ENCODE measurements at places on chromosomes 7 and 10. TPM values are rescaled to one million over a fixed set of nuclear protein-coding genes. Genes with fewer than 3 reads are reported as not detected.

Gene PRSS37
- not detected for total RNA-seq

Gene SFTPA1
- total RNA-seq = not detected

Gene FAM53B
- total RNA-seq = 17.2 TPM

Gene FAM3C
- total RNA-seq = 54.5 TPM

Gene NAT16
- not detected for total RNA-seq

- no peak overlapping the region for H3K27ac ChIP-seq
- no peaks in the 10 kb centered on the region for H3K4me1 ChIP-seq
- no peak for DNase-seq
- no peaks in the 10 kb centered on the region for H3K36me3 ChIP-seq
- no peak overlapping the region for H3K4me3 ChIP-seq
- H3K27me3 ChIP-seq = no peaks in the 10 kb centered on the region
Measured at GRCh38 chr10:132443983-132444876, 47.2 kb downstream of the PWWP2B start.

- H3K27me3 ChIP-seq = peaks cover 14% of the 10 kb centered on the region
- no peak overlapping the region for H3K4me3 ChIP-seq
- H3K36me3 ChIP-seq = no peaks in the 10 kb centered on the region
- DNase-seq = no peak
Measured at GRCh38 chr7:40739257-40739656, 604.5 kb downstream of the SUGCT start.

- DNase-seq = no peak
- H3K27ac ChIP-seq = no peak overlapping the region
- no peaks in the 10 kb centered on the region for H3K36me3 ChIP-seq
- no peaks in the 10 kb centered on the region for H3K4me1 ChIP-seq
- no peaks in the 10 kb centered on the region for H3K27me3 ChIP-seq
- H3K4me3 ChIP-seq = no peak overlapping the region
Measured at GRCh38 chr7:34080513-34080912, 175.2 kb downstream of the BMPER start.

DNA sequence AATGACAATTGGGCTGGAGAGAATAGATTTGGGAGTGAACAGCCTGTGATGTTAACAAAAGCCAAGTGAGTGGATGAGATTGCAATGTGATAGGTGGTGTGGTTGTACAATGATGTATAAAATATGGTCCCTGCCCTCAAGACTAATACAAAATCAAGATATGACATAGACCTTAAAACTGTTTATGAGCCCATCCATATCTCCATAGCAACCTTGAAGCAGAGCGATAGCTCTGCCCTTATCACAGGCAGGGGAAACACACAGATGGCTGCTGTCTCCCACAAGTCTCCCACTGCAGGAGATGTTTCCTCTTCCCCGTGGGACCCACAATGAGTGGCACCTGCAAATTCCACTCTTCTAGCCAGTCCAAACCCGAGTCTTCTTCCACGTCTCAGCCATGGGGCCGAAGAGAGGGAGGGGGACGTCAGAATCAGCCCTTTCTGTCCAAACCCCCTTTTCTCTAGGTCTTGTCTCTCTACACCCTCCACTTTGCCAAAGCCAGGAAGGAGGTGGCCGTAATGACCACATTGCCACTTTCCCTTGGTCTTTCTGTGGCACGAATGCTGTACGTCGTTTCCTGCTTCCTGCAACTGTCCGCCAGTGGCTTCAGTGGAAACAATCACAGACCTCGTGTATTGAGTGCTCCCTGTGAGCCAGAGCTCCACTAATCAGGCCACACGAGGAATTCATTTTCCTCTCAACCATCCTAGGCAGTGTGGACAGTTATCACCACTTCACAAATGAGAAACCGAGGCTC, 7.5 kb upstream of the TBXAS1 start:
- peaks cover 23% of the 10 kb centered on the region for H3K27me3 ChIP-seq
- no peaks in the 10 kb centered on the region for H3K36me3 ChIP-seq
- no peaks in the 10 kb centered on the region for H3K4me1 ChIP-seq
- DNase-seq = no peak
- no peak overlapping the region for H3K4me3 ChIP-seq

GRCh38 chr10:29865700-29866355, 193.6 kb downstream of the JCAD start:
- no peaks in the 10 kb centered on the region for H3K36me3 ChIP-seq
- H3K4me1 ChIP-seq = peaks cover 14% of the 10 kb centered on the region
- no peaks in the 10 kb centered on the region for H3K27me3 ChIP-seq
- H3K27ac ChIP-seq = no peak overlapping the region
- H3K4me3 ChIP-seq = no peak overlapping the region

DNA sequence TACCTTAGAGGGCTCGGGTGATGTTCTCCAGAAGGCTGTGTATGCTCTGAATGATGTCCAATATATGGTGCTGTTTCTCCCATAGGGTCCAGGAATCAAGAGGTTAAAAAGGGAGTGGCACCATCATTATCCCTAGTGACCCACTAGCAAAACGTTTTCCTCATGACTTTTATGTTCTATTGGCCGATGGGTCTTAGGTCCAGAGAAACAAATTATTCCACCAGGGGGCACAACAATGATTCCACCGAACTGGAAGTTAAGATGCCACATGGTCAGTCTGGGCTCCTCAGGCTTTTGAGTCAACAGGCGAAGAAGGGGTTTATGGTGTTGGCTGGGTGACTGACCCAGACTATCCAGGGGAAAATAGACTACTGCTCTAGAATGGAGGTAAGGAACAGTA, 256.1 kb downstream of the COBL start:
- H3K4me3 ChIP-seq = no peak overlapping the region
- peaks cover 6% of the 10 kb centered on the region for H3K27me3 ChIP-seq
- H3K27ac ChIP-seq = no peak overlapping the region
- H3K4me1 ChIP-seq = no peaks in the 10 kb centered on the region
- H3K36me3 ChIP-seq = no peaks in the 10 kb centered on the region

GRCh38 chr7:106757846-106758245, 96.9 kb upstream of the CCDC71L start:
- no peak overlapping the region for H3K4me3 ChIP-seq
- H3K4me1 ChIP-seq = no peaks in the 10 kb centered on the region
- no peaks in the 10 kb centered on the region for H3K36me3 ChIP-seq
- no peaks in the 10 kb centered on the region for H3K27me3 ChIP-seq
- H3K27ac ChIP-seq = no peak overlapping the region

DNA sequence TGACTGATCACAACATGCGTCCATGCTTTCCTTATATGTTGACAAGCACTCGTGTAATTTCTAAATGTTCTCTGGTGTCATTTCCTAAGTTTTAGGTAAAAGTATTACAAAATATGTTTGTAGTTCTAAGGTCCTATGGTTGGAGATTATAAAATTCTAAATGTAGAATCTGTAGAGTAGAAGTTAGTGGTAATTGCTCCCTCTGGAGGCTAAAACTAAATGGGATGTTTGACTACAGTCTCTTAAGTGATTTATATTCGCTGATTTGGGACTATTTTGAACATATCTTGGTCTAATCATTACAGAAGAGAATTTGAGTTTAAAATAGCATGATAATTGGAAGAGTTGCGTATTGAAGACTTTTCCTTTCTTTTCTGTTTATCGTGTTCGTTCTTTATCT, 74.1 kb downstream of the ZMYND11 start:
- peak; percentile 40 for DNase-seq
- H3K27me3 ChIP-seq = no peaks in the 10 kb centered on the region
- no peaks in the 10 kb centered on the region for H3K36me3 ChIP-seq
- H3K27ac ChIP-seq = no peak overlapping the region
- H3K4me3 ChIP-seq = no peak overlapping the region

- H3K4me3 ChIP-seq = no peak overlapping the region
- H3K27ac ChIP-seq = no peak overlapping the region
- no peak for DNase-seq
- no peaks in the 10 kb centered on the region for H3K27me3 ChIP-seq
- no peaks in the 10 kb centered on the region for H3K4me1 ChIP-seq
Measured at GRCh38 chr7:48755061-48755555, 169.2 kb upstream of the CDC14C start.

DNA sequence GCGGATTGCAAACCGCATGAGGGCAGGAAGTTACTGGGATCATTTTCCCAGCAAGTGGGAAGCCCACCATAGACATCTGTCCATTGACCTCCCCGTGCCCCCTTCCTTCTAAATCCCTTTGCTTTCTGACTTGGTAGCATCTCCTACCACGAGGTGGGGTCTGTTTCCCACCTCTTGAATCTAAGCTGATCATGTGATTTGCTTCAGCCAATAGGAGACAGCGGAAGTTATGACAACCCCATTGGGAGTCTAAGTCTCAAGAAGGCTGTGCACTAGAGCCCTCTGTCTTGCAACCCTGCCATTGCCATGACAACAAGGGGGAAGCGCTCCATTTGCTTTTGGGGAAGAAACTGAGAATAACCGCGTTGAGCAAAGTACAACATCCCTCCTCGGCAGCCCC, 39.2 kb upstream of the CARD11 start:
- H3K4me1 ChIP-seq = no peaks in the 10 kb centered on the region
- no peaks in the 10 kb centered on the region for H3K36me3 ChIP-seq
- peaks cover 2% of the 10 kb centered on the region for H3K27me3 ChIP-seq
- H3K27ac ChIP-seq = no peak overlapping the region

DNA sequence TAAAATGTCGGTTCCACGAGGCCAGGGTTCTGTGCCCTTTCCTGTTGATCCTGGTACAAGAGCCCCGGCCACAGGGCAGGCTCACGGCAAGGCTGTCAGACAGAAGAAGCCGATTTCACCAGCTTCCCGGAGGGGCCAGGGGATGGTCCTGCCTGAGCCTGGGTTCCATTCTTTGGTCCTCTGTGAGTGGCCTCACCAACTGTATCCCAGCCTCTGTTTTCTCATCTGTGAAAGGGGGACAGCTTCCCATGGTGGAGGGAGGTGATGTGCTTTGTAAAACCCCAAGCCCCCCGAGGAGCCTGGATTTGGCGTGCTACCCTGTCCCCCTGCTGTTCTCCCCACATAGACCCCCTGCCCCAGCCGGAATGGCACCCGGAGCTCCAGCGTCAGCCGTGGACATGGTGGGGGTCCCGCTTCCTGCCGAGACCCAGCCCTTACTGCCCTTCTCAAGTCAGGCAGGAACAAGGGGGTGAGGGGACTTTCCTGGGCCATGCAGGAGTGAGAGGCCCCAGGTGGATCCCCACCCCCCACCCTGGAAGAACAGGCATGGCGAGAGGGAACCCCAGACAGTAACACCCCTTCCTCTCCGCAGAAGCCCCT, 28.3 kb upstream of the ELFN1 start:
- no peaks in the 10 kb centered on the region for H3K27me3 ChIP-seq
- no peak overlapping the region for H3K4me3 ChIP-seq
- DNase-seq = no peak
- H3K4me1 ChIP-seq = no peaks in the 10 kb centered on the region
- no peak overlapping the region for H3K27ac ChIP-seq

DNA sequence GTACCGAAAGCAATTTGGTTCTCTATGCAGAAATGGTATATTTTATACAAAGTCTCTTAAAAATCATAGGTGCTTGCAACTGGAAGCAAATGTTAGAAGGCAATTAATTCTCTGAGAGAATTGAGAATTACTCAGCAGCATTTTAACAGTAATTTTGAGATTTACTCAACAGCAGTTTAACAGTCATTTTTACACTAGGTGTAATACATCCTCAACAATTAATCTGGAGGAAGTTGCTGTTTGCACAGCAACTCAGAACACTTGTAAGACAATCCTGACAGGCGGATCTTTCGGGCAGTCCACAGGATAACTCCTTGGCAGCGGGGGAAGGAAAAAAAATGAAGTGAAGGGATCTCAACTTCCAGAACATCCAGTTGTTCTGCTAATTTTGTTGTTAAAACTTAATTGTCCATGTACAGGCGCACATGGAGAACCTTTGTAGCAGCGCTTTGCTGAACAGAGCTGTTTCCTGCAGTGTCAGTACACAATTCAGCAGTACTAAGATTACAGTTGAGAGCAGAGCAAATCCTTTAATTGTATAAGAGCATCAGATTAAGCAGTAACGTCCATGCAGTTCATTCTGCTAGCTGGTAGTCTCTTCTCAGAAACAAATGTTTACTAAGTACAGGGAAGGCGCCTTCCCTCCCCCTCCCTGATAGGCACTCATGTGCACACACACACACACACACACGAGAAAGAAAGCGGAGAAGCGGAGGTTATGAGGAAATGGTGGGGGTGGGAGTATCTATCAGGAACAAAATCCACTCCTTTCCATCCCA, 43.8 kb downstream of the ENO4 start:
- no peaks in the 10 kb centered on the region for H3K36me3 ChIP-seq
- peak; percentile 52 for DNase-seq
- H3K4me1 ChIP-seq = peaks cover 40% of the 10 kb centered on the region
- H3K4me3 ChIP-seq = no peak overlapping the region

DNA sequence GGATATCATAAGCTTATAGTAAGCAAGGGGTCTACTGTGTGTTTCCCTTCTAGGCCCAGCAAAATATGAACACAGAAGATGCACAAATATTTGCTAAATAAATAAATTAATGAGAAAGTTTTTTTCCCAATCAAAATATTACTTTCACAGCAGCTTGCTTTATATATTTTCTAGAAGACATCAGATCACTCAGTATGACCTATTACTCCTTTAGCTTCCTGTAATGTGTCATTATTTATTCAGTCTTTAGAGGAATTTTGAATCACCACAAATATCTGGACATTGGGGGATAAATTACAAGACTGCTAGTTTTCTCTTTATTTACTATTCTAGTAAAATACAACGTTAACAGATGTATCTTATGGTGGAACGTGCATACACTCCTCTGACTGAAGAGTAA, 765.8 kb upstream of the POM121L12 start:
- DNase-seq = peak; percentile 76
- H3K4me3 ChIP-seq = no peak overlapping the region
- H3K27me3 ChIP-seq = no peaks in the 10 kb centered on the region
- peak overlapping the region; percentile 85 for H3K27ac ChIP-seq

- no peak overlapping the region for H3K27ac ChIP-seq
- no peaks in the 10 kb centered on the region for H3K36me3 ChIP-seq
- H3K4me3 ChIP-seq = no peak overlapping the region
- H3K27me3 ChIP-seq = no peaks in the 10 kb centered on the region
- no peak for DNase-seq
Measured at GRCh38 chr10:63673246-63673645, 152.0 kb downstream of the REEP3 start.

DNA sequence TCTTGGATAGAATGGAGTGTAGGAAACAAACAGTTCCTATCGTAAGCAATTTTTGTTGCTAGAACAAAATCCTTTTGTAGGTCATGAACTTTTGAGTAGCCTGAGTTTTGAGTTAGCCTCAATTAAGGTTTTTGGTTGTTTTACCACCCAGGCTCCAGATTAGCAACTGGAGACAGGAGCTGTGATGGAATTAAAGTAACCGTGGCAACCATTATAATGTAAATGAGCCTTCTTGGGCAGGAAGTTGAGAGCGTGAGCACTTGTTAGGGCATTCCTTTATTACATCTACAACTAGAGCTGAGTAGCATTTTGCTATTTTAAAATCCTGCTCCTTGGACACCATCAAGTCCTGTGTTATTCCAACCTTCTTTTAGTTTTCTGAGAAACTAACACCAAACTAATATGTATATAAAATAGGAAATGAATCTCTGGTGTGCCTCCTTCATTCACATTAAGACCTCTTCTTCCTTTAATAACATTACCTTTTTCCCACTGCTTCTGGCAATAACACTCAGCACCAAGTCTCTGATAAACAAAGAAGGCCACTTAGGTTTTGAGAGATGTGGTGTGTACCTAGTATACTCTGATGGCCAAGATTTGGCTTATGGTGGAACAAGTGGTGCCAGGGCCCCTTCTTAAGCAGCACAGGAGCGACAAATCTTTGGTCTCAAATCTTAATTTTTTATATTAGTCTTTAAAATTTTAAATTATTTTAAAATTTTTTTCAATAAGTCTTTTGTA, 34.0 kb downstream of the AHCYL2 start:
- no peak overlapping the region for H3K27ac ChIP-seq
- peaks cover 2% of the 10 kb centered on the region for H3K4me1 ChIP-seq

Data from endothelial cell of umbilical vein (primary cell).